SK-N-DZ (cell line): ENCODE measurements at places on chromosomes 11 and 22.
A peak's percentile ranks its signal among the peaks of the same experiment; 100 is the strongest.

DNA sequence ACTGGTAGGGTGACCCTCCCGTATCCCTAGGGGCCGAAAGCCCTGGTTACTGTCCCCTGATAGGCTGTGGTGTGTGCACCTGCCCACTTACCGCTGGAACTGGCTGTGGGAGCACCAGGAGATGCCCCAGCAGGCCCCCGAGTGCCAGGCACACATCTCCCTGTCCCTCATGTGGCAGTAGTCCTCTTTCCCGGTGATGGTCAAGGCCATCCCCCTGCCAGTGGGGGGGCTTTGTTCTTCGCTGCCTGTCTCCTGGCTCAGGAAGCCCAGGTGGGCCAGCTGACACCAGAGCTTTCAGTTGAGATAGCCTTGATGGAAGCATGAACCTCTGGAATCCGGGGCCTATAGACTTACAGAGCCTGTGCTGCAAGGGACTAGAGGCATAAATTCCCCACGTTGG is 100.5 kb downstream of the MPPED1 start:
- DNase-seq: no peak

GRCh38 chr11:34349882-34350281 is 7.9 kb downstream of the ABTB2 start:
- no peak for DNase-seq

DNA sequence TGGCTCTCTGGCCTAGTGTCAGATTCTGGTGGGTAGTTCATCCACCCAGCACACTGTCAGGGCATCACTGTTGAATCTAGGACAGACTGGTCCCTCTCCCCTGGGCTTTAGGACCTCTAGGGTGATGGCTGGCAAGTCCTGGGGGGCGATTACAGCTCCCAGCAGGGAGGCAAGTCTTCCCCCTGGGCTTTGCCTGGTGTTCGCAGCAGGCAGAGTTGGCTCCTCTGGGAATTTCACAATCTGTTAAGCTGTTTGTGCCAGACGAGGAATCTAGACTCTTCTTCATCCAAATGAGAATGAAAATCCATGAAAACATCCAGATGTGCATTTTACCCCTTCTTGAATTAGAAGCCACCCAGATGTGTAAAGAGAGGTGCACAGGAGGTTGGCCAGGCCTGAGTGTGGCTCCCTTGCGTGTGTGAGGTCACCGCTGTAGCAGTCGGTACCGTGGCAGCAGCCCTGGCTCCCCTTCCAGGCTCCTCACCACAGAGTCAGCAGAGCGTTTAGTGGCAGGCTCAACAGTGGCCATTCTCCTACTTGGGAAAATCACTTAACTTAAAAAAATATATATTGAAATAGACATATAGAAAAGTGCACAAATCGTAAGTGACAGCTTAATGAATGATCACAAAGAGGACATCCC is 99.9 kb upstream of the TBCEL start:
- DNase-seq: no peak

- DNase-seq: no peak
Observed at GRCh38 chr11:35335226-35335625, 84.1 kb downstream of the SLC1A2 start.

GRCh38 chr22:46402505-46402904 is 67.0 kb downstream of the TRMU start:
- no peak for DNase-seq

DNA sequence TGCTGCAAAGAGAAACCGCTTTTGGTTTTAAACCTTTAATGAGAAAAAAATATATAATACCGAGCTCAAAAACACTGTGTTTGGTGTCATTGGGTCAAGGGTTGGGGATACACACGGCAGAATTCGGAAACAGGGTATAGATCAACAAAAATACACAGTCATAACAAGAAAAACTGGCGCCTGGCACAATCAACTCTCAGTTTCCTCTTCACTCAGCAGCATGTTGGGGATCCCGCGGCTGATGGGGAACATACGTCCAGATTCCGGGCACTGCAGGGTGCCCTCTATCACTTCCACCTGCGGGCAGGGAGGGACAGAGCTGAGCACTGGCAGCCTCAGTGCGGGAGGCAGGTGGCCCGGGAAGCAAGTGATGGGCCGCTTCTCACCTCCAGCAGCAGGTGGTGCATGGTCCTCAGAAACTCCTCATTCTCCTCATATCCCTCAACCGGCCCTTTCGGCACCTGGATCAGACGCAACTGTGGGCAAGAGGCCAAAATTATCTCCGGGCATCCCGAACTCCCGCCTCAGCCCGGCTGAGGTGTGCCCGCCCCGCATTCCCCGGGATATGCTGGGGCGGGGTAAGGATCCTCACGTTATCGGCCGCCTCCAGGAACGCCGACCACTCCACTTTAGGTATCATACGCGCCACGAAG is 561 bp downstream of the TRMT112 start:
- peak; percentile 35 for DNase-seq

- no peak for DNase-seq
Observed at GRCh38 chr11:119865661-119866156, 136.7 kb upstream of the NECTIN1 start.

DNA sequence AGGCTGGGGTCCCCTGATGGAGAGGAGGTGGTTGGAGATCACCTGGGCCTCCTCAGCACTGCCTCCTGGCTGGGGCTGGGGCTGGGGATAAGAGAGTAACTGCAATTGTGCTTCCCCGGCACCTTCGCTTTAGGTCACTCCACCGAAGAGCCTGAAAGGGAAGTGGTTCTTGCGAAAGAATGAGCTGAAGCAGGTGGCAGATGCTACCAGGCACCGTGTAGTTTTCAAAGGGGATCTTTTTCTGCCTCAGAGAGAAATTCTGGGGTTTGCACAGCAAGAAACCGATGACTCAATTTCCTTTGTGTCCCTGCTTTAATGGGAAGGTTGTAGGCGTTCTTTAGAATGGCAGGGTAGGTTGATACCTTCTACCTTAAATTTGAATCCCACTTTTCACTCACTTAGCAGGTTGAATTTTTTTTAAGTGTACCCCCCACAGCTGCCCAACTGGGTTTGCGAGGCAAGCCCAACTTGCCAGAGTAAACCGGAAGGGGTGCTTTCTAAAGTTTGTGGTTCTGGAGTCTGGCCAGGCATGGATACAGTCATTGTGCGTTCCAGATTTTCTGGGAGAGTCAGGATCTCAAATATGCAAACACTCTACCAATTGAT is 5.3 kb downstream of the CD44 start:
- no peak for DNase-seq

GRCh38 chr11:115670538-115671205 is 166.5 kb upstream of the CADM1 start:
- DNase-seq: no peak

GRCh38 chr11:78019808-78020207 is 3.3 kb downstream of the KCTD14 start:
- no peak for DNase-seq

GRCh38 chr11:11081288-11081687 is 223.4 kb upstream of the ZBED5 start:
- no peak for DNase-seq
